ENCODE measurements at places on chromosomes 2 and 18. TPM values are rescaled to one million over a fixed set of nuclear protein-coding genes. Genes with fewer than 3 reads are reported as not detected.

SP9 gene
- not detected for total RNA-seq

ICA1L gene
- total RNA-seq: 5.1 TPM

ITGA4 gene
- total RNA-seq: 152 TPM

ERBB4 gene
- not detected for total RNA-seq

HOXD9 gene
- not detected for total RNA-seq

IGFBP2 gene
- total RNA-seq: 74.7 TPM

CCDC178 gene
- not detected for total RNA-seq

FLACC1 gene
- total RNA-seq: 3.0 TPM

DNA sequence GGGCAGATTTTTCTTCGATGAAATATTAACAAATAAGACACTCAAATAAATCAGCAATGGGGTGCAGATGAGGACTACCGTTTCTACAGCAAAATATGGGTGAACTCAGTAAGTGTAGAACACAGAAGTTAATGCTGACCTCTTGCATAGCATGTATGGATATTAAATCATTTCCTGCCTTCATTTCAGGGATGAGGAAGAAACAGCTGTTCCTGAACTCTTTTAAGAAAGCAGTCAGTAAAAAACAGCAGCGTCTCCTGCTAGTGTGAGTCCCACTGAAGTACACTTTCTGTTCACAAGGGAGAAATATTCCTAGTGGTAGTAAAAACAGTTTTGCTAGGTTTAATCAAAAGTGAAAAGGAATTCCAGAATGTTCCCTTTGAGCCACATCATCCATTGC lies 379.0 kb downstream of the ZEB2 start:
- no peak for DNase-seq

- DNase-seq: peak; percentile 58
Measured at GRCh38 chr2:10659898-10660568, 29.7 kb downstream of the NOL10 start.

DNA sequence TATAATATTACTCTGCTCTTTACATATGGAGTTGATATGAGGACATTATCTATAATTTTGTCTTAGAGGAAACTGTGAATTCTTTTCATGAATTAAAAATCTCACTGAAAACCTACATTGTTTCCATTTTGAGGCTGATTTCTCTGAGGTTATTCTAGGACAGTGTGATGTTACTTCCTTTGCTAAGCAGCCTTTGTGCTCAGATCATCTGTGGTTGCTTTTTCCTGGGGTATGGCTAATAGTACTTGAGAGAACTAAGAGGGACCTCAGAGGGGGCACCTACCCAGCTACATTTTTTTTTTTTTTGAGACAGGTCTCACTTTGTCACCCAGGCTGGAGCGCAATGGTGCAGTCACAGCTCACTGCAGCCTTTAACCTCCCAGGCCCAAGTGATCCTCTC lies 8.7 kb upstream of the MPP4 start:
- DNase-seq: no peak

DNA sequence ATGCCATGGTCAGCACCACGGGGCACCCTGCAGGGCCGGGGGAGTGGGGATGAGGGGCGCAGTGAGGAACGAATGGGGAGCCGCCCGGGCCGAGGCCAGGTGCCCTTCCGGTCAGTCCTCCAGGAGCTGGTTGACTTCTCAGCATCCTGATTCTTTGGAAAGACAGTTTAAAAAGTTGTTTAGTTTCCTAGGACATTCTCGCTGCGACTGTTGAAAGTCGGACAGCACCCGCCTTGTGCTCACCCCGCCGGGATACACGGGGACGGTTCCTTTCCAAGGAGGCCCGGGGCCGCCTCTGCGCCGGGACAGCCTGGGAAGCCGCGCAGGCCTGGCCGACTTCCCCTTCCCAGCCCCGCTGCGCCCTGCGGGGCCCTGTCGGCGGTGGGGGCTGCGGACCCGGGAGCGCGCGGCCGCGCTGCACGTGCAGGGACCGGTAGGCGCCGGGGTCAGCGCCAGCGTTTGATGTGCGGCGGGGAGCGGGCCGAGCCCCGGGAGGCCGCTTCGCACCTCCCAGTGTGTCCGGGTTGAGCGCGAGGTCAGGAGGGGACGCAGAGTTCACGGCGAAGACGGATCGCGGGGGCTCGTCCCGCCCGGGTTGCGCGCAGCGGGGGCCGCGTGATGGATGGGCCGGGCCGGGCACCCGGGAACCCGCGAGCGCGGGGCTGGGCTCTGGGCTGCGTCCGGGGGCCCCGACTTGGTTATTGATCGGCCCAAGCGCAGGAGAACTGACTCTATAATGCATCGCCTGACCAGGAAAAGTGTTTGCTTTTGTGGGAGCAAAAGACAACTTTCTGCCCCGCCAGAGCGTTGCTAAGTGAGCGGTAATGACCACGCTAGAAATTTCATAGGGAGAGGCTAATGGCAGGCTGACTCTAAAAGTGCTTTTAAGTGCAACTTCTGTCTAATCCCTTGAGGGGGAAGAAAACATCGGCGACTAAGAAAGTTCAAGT lies 28.0 kb upstream of the SMIM21 start:
- DNase-seq: no peak

DNA sequence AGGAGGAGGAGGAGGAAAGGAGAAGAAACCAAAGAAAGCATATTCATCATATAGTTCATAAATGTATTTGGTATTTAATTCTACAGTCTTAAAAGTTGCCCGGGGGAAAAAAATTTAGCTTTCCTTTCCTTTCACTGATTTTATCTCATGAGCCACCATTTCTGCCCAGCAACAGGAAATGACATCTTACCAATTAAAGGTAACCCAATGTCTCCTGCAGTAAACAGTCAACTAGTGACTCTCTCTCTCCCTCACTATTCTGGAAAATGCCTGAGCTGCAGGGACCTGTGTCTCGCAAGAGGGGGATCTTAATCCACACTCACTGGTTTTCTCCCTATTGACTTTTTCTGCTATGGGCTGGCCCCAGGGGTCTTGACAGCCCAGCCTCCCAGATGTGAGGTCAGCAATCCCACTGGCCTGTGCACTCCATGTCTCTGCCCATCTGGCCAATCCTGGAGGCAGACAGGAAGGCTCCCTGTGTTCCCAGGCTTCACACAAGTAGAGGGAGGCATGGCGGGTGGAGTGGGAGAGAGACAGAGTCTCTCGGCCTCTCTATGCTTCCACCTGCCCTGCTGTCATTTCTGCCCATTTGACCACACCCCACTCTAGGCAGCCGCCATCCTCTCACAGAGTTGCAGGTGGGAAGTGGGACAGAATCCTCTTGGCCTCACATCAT lies 85.4 kb upstream of the CABLES1 start:
- DNase-seq: peak; percentile 34

DNA sequence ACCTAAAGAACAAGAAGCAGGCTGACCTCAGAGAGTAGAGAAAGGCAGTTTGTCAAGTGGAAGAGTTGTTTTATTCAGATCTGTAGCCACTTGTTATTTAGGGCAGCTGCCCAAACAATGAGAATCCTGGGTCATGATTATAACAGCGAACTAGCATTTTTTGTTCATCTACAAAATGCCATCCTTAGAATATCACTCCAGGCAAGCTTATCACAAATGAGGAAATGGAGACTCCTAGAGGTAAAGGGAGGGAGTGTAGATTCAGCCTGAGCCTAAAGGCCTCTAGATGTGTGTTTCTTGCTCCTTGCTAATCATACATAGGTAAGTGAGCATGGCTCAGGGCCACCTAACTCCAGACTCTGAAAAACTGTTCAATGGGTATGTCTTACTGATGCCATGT lies 126.1 kb downstream of the HNMT start:
- no peak for DNase-seq

DNA sequence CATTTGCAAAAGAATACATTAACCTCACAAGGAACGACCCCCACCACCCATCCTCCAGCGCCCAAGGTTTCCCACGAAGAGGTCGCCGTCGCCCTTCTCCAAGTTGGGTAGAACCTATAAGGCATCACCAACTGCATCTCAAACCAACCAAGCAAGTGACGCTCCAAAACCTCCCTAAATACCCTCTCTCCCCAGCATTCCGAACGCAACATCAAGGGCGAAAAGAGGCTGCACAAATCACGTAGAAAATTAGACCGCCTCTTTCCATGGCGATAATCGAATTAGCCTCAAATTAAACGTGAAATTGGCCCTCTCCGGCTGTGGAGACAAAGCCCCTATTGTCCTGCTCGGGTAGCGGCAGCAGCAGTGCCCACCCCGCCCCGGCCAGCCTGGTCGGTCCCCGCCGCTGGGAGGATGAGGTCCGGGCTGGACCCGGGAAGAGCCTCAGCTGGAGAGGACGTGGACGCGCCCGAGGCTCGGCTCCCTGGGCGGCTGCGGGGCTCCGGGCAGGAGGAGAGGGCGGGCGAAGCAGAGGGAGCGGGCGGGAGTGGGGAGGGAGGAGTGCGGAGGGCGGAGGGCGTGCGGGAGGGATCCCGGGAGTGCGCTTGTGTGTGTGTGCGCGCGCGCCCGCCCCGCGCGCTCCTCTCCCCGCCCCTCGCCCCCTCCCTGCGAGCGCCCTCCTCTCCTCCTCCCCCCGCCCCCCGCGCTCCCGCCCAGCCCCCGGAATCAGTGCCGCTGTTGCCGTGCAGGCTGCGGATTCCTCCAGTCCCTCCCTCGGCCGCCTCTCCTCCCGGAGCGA lies at the start of gene SPTBN1:
Gene SPTBN1 (plus strand): TSS at position 765 of the 799 bp plus-strand sequence. CDS start 70,092 bp downstream, outside the sequence.
- DNase-seq: no peak

DNA sequence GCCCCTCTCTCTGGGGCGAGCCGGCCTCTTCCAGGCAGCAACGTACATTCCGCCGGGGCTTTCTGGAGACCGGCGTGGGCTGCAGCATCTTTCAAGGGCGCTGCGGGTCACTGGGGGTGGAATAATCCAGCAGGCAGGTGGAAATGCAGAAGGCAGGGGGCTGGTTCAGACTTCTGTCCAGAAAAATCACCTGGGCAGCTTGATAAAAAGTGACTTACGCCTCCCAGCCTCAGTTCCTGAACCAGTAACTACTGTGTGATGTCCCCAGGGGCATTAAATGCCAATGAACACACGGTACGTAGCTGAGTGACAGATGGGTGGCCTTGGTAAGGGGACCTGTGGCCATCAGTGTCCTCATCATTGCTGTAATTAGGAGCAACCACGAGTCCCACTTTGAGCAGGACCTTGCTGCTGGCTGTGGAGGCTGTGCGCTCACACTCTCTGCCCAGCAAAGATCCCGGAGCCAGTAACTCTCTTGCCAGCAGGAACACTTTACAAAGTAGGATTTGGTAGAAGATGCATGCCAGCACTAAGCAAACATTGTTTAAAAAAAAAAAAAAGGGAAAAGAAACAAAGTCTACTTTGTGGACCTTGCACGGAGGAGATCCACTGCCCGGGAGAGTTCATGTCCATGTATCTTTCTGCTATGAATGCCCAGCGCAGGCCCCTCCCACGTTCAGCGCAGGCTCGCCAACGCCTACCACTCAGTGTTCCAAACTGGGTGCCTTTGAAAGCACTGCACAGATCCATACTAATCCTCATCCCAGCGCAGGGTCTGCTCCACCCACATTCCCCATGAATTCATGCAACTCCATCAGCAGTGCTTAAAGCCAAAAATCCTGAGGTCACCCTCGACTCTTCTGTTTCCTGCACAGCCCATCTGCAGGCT lies 177.3 kb downstream of the HDAC4 start:
- no peak for DNase-seq

- DNase-seq: no peak
Measured at GRCh38 chr2:47162780-47163179, 7.7 kb upstream of the STPG4 start.

- no peak for DNase-seq
Measured at GRCh38 chr2:69733342-69734034, 8.4 kb upstream of the ANXA4 start.

- no peak for DNase-seq
Measured at GRCh38 chr2:127129937-127130336, 23.0 kb upstream of the BIN1 start.

- no peak for DNase-seq
Measured at GRCh38 chr2:99451280-99451679, 38.5 kb downstream of the REV1 start.

DNA sequence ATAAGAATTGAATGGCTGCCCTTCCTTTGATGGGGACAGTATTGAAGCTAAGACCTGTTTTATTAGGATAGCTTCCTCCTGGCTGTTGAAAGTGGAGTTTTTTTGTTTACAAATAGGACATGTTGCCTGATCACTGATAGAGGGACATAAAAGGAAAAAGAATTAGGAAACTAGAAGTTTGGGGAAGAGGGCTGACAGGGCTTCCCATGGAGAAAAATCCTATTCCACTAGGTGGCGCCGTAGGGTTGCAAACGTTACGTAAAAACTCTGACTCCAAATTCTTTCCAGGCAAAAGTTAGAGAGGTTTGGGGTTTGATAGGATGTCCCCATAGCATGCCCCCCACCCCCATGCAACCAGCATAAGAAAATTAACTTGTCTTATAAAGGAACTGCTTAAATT lies 11.1 kb upstream of the RBFA start:
- DNase-seq: no peak

DNA sequence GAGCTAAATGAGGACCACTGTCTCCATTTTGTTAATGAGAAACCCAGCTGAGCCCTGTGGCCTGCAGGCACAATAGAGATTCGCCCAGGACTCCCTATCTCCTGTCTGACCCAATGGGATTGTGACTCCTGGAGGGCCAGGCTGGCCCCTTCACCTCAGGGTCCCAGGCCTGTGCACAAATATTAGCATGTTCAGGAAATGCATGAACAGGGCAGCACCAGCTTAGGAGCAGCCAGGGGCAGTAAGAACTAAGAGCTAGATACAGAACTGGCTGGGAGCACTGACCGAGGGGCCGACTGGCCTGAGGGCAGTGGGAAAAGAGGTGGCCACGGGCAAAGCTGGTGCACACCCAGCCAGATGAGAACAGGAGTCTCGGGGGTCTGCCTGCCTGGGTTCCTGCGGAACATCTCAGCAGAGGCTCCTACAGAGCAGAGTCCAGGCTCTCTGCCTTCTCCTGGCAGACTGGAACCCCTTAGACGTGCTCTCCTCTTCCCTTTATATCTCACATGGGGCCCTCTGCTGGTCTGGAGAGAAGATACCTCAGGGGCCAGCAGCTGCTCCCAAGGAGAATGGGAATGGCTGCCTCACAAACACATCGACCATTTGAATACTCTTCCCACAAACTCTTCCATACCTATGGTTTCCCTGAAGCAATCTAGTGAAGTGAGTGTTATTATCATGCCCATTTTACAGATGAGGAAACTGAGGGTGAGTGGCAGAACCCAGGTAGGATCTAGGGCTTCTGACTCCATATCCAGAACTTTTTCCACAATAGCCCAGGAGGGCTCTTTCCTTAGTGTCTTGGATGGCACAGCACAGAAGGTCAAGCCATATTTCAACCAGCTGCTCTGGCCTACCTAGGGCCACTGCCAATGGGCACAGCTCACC lies 77.6 kb upstream of the OTOF start:
- DNase-seq: no peak
